ENCODE measurements at places on chromosomes 7 and 10. TPM values are rescaled to one million over a fixed set of nuclear protein-coding genes. Genes with fewer than 3 reads are reported as not detected.

DNA sequence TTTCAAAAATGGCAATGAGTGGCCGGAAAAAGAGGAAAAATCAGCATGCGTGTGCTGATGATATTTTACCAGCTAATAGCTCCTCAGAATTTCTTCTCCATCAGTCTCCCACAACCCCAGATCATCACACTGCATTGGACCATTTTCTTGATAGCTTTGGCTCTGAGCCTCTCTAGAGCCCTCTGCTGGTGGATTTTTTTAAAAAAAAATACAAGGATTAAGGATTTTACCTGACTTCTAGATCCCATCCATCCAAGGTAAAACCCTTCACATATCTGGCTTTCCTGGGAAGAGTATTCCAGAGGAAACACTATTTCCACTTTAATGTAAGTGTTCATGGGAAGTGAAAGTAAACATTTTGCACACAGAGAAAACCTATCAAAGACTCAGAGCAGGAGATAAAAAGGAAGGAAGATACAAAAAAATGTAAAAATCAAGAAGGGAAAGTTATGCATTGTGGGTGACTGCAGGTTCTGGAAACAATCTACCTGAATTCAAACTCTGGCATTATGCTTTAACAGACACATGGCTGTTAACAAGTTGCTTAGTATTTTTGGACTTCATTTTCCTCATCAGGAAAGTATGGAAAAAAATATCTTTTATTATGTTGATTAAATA is 380.9 kb downstream of the LRRTM3 start:
- no peak for DNase-seq
- no peaks in the 10 kb centered on the region for H3K27me3 ChIP-seq
- peaks cover 1% of the 10 kb centered on the region for H3K36me3 ChIP-seq
- H3K27ac ChIP-seq, result no peak overlapping the region

DNA sequence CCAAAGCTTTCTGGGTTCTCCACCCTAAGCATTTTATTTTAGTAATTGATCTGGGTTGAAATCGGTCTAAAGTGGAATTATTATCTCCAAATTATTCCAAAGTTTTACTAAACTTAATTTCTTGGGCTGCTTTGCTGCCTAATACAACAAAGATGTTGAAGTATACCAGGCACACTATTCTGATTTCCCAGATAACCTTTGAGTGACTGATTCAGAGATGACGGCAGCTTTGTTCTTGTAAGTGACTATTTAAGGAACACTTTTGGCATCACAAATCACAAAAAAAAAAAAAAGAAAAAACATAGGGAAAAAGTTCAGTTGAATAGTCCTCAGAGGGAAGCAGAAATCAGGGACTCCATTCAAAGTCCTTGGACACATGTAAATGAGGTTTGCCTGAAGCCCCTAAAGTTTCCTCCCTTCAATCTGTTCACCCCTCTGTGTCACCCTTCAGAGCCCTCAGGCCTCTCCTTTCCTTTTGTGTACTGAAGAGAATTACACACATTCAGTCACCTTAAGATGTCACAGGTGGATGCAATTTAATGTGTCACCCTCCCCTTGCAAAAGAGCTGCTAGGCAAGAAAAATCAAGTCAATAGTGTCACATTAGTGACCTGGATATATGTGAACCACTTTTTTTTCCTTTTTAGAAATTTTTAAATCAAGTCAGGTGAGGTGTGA is 81.5 kb downstream of the RTKN2 start:
- H3K4me3 ChIP-seq, result no peak overlapping the region
- peaks cover 8% of the 10 kb centered on the region for H3K36me3 ChIP-seq
- H3K4me1 ChIP-seq, result peaks cover 17% of the 10 kb centered on the region
- no peak for DNase-seq

GRCh38 chr10:11162828-11163599 is 145.3 kb downstream of the CELF2 start:
- no peak overlapping the region for H3K4me3 ChIP-seq
- H3K4me1 ChIP-seq, result peaks cover 8% of the 10 kb centered on the region
- peaks cover 52% of the 10 kb centered on the region for H3K27me3 ChIP-seq
- no peaks in the 10 kb centered on the region for H3K36me3 ChIP-seq

DNA sequence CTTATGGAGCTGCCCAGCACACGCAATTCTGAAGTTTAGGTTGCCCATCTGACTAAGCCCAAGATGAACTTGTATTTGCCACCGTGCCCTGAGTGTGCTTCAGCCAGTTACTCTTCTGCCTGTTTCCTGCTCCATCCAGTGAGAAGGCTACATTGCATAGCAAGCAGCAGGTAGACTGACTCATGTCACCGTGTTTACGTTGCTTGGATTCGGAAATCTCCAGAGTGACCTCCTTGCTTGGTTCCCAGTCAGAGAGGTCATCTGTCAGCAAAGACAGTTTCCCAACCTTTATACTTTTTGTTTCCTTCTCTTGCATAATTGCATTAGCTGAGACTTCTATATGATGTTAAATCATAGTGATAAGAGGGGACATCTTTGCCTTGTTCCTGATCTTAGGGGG is 30.9 kb downstream of the NACAD start:
- no peaks in the 10 kb centered on the region for H3K4me1 ChIP-seq
- H3K36me3 ChIP-seq, result peaks cover 13% of the 10 kb centered on the region
- H3K27me3 ChIP-seq, result no peaks in the 10 kb centered on the region
- H3K27ac ChIP-seq, result no peak overlapping the region

Gene HOXA1
- total RNA-seq, result 31.2 TPM

Gene CHRM2
- not detected for total RNA-seq
